T-helper 17 cell (primary cell): ENCODE measurements at places on chromosomes 6 and 20.

GRCh38 chr6:6395581-6396197, 75.2 kb upstream of the F13A1 start:
- no peak for DNase-seq

DNA sequence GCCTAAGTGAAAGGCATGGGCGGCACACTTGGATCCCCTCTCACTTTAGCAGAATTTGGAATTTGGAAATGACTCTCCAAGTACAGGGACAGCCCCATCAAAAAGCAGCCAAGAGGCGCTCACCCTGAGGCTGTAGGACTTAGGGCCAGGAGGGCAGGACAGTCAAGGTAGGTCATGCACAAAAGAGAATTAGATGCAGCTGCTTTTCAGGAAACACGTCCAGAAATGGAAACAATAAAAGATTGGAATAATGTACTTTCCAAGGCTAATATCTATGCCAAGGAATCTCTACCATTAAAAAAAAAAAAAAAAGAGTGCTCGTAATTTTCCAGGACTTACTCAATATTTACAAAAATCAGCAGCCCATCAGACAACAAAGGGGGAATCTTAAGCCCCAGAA, 19.9 kb downstream of the PREP start:
- DNase-seq, result no peak

DNA sequence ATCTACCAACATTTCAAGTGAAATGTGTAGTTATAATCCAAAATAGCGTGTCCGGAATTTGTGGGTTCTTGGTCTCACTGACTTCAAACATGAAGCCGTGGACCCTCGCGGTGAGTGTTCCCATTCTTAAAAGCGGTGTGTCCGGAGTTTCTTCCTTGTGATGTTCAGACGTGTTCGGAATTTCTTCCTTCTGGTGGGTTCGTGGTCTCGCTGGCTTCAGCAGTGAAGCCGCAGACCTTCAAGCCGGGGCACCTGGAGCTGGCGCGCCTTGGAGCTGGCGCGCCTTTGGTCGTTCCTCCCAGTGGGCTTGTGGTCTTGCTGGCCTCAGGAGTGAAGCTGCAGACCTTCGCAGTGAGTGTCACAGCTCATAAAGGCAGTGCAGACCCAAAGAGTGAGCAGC, 291.5 kb upstream of the EYS start:
- DNase-seq, result no peak

- DNase-seq, result no peak
These were observed 51.0 kb upstream of the SENP6 start for GRCh38 chr6:75550544-75551167.
